PC-3 (cell line): ENCODE measurements at places on chromosomes 12 and 14. TPM values are rescaled to one million over a fixed set of nuclear protein-coding genes. Genes with fewer than 3 reads are reported as not detected.

Gene SNAPC1
- 26.7 and 27.3 TPM in 2 replicates for total RNA-seq

Gene TAS2R42
- total RNA-seq: not detected in 2 replicates

Gene CHMP4A
- total RNA-seq: 58.3 and 67.9 TPM in 2 replicates

Gene HOXC6
- 2.8 and 5.3 TPM in 2 replicates for total RNA-seq

Gene ZCCHC8
- total RNA-seq: 14.4 and 15.0 TPM in 2 replicates

Gene KRT85
- not detected in 2 replicates for total RNA-seq

Gene ADAM21
- total RNA-seq: 0.29 and 0.80 TPM in 2 replicates

Gene TAPBPL
- 0.47 and 1.8 TPM in 2 replicates for total RNA-seq

Gene ZC2HC1C
- total RNA-seq: 3.4 and 9.5 TPM in 2 replicates

Gene SALL2
- total RNA-seq: 4.1 and 6.0 TPM in 2 replicates

Gene BATF
- not detected in 2 replicates for total RNA-seq

Gene SELPLG
- total RNA-seq: 0.63 and 0.73 TPM in 2 replicates

Gene OTOGL
- 0.44 and 3.1 TPM in 2 replicates for total RNA-seq

Gene P2RX2
- total RNA-seq: not detected in 2 replicates

Gene CYP46A1
- 0.52 and 1.2 TPM in 2 replicates for total RNA-seq

Gene TEAD4
- 22.3 and 27.7 TPM in 2 replicates for total RNA-seq
